ENCODE measurements at places on chromosomes 11 and 22.
A peak's percentile ranks its signal among the peaks of the same experiment; 100 is the strongest.

DNA sequence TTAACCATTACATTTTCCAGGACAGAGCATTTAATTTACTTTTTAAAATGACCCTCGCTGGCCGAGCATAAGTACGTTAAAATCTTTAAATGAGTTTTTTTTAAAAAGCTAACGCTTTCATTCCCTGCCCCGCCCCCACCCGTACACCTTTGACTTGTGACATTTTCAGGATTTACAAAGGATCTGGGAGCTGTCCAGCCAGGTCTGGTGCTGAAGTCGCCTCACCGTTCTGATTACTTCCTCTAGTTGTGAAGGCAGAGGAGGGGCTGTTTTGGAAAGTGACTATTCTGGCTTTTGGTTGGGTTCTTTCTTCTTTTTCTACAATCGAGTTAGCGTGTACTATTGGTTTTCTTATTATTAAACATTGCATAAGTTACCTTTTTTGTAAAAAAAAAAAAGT is 2.9 kb downstream of the C11orf87 start:
- DNase-seq, result no peak

GRCh38 chr11:65131417-65131776 is 2.9 kb downstream of the SYVN1 start:
- DNase-seq, result no peak

GRCh38 chr11:75557666-75558494 is 4.2 kb upstream of the SERPINH1 start:
- no peak for DNase-seq

DNA sequence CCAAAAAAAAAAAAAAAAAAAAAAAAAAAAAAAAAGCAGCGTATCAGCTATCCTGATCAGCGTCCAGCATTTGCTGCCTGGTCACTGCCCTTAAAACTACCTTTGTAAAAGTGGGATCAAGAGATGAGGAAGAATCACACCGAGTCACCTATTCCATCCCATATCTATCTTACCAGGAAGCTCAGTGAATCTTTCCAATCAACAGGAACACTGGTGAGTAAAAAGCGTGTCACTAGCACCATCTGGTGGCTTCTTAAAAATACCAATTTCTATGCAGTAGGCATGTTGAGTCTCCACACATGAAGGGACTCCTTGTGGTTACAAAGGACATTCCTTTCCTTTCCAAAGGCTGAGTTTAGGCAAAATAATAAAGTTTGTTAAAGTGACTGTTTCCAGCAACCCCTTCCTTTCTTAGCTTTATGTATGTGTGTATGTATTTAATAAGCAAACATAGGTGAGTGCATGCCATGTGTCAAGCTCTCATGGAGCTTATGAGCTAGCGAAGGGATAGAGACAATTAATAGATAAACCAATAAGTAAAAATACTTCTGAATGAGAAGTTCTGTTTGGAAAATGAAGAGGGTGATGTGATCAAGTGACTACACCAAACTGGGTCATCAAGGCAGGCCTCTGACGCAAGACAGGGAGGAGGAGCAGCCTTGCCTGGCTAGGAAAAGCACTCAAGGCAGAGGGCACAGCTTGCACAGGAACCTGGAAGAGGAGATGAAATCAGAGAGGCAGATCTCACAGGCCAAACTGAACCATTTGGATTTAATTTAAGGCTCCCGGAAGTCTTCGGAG is 13.9 kb upstream of the TP53AIP1 start:
- DNase-seq, result peak; percentile 45

GRCh38 chr11:111359223-111360149 is 19.6 kb downstream of the POU2AF1 start:
- no peak for DNase-seq

DNA sequence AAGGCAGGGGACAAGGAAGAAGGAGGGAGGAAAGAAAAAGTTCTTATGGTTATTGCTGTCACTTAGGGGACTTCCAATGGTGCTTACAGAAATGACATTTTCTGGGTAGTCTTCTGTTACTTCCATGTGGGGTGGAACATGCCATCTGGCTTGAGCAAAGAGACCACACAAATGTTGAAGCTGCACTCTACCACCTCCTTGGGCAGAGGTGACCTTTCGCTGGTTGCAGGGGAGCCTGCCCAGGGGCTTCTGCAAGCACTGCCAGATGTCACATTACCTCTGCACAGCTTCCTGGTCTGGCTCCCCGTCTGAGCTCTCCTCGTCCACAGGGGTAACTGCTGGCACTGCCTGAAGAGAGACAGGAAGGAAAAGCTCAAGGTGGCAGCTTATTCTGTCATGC is 32.6 kb upstream of the APOA1 start:
- DNase-seq, result no peak

- no peak for DNase-seq
These were observed 41.5 kb downstream of the DHCR7 start for GRCh38 chr11:71406681-71407080.

DNA sequence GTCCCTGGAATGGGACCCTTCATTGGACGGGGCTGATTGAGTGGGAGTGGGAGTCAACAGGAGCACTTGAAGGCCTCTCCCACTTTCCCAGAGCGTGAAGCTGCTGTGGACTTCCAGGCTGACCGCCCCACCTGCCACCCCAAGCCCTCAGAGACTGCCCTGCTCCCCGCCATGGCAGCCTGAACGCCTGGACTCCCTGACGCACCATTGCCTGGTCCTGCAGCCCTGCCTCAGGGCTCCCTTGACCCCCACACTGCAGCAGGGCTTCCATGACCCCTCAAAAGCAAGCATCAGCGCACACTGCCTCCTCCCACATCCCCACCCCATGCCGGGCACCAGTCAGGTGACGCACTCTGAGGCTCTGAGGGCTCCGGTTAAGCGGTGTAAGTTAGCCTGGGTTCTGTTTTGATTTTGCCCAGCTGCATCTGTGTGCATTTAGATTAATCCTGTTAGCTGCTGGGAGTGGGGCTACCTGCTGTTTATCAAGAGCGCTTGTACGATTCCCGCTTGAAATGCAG is 39.4 kb downstream of the TRIM29 start:
- DNase-seq, result no peak

GRCh38 chr11:115787302-115787701 is 283.1 kb upstream of the CADM1 start:
- DNase-seq, result no peak

GRCh38 chr11:125101596-125101995 is 9.8 kb downstream of the TMEM218 start:
- no peak for DNase-seq

- DNase-seq, result no peak
These were observed 1.6 kb downstream of the KCNJ1 start for GRCh38 chr11:128865490-128865889.

DNA sequence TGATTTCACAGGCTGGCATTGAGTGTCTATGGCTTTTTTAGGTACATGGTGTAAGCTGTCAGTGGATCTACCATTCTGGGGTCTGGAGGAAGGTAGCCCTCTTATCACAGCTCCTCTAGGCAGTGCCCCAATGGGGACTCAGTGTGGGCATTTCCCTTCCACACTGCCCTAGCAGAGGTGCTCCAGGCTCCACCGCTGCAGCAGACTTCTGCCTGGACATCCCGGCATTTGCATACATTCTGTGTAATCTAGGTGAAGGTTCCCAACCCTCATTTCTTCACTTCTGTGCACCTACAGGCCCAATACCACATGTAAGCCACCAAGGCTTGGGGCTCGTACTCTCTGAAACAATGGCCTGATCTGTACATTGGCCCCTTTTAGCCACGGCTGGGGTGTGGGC is 78.3 kb downstream of the RNF169 start:
- DNase-seq, result no peak

- DNase-seq, result no peak
These were observed 14.3 kb upstream of the FOLR1 start for GRCh38 chr11:72177656-72178055.

DNA sequence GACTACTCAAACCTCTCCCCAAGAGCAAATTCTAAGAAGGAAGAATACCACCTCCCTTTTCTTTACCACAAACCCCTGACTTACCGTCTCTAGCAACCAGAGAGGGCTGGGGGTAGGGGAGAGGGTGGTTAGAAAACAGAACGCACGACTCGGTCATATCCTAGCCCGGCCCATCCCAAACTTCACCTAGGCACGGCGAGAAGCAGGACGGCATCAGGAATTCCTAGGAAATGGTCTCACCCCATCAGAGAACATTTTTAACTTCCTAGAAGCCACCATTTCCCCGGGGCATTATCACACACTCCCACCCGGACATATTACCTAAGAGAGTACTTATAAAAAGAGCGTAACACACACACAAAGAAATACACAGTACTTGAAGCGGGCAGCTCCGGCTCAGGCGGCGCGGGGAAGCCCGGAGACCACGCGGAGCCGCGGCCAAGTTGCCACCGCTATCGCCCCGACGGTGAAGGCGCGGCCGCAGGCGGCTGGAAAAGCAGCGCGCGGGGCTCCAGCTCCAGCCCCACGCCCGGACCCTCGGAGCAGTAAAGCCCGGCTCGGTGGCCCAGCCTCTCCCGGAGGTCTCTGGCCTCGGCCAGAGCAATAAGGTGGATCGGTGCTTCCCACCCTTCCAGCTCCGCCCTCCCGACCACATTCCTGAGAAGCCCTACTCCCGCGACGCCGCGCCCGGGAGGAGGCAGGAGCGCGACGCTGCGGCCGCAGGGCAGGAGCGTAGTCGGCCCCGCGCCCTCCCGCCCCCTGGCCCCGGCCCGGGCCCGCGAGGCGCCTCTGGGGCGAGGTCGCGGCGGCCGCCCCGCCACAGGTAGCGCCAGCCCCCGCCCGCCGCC is 878 bp downstream of the RRAS2 start:
- no peak for DNase-seq

GRCh38 chr11:4543561-4543960 is 1.4 kb upstream of the OR52M1 start:
- DNase-seq, result no peak

DNA sequence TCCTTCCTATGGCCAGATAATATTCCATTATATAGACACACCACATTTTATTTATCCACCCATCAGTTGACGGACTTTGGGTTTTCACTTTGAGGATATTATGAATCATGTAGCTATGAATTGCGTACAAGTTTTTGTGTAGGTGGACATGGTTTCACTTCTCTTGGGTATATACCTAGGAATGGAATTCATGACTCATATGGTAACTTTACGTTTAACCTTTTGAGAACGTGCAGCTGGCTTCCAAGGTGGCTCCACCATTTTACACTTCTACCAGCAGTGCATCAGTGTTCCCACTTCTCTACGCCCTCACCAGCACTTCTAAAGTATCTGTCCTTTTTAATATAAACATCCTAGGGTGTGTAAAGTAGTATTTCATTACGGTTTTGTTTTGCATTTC is 112.0 kb downstream of the PLEKHA7 start:
- DNase-seq, result peak; percentile 88

- no peak for DNase-seq
These were observed 92.8 kb upstream of the NARS2 start for GRCh38 chr11:78667461-78667860.

DNA sequence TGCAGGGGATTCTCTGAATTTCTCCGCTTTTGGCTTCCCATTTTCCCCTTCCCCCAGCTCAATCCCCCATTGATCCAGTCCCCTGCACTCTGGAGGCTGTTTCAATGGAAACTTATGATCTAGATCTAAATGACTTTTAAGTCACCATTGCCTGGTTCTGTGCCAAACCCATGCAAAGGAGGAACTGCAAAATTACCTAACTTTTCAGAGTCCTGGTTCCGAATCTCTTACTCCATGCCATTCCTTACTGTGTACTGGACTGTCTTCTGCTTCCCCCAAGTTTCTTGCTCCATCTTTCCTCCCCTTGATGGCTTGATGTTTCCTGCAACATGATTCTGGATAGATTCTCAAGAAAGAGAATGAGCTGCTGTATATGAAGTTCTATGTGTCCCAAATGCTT is 327.8 kb downstream of the MIAT start:
- DNase-seq, result no peak

DNA sequence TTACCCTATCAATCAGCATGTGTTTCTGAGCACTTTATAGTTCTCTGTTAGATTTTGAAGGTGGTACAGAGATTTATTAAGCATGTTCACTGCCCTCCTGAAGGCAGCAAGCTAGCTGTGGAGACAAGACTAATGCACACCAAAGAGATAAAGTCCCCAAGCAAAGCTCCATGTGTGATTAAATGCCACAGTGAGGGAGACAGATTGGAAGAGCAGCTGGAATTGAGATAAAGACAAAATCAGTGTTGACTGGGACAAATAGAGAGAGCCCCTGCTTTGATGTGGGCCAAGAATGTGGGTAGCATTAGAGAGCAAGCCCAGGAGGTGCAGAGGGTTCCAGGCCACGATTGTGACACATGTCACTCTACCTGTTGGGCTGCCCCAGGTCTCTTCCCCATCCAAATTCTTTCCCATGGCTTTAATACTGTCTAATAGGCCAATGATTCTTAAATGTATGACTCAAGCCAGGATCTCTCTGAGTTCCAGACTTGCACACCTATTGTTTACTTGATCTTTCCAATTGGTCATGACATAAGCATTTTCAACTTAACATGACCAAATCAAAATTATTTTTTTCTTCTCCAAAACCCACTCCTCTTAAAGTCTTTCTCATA is 60.1 kb upstream of the ZC3H12C start:
- no peak for DNase-seq

DNA sequence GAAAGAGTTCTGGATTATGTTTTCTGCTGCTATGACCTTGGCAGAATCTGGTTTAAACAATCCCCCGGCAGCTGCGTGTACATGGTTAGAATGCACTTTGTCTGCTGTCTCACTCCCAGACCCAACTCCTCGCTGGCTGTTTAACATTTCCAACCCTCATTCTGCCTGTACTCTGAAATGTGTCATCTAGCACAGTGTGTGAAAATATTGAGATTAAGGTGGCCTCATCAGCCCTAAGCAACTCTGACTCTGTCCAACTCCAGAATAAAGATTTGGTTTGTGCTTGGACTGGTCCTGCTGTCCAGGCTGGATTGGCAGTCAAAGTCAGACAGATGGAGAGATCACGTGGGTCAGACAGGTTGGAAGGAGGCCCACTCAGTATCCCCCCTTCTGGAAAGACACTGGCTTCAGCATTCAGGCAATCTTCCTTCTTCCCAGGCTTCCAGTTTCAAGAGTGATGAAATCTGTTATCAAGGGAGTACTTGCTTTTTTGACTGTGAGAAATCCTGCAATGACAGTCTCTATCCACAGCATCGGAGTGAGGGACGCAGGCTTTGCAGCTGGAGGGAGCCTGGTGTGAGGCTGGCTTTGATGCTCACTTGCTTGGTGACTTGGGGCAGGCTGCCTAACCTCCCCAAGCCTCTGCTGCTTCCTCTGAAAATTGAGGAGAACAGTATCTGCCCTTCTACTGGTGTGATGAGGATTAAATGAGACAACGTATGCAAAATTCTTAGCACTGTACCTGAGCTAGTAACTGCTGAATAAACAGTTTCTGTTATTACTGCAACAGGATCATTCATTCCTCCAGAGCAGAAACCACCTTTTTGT is 29.8 kb downstream of the ABTB2 start:
- DNase-seq, result no peak

DNA sequence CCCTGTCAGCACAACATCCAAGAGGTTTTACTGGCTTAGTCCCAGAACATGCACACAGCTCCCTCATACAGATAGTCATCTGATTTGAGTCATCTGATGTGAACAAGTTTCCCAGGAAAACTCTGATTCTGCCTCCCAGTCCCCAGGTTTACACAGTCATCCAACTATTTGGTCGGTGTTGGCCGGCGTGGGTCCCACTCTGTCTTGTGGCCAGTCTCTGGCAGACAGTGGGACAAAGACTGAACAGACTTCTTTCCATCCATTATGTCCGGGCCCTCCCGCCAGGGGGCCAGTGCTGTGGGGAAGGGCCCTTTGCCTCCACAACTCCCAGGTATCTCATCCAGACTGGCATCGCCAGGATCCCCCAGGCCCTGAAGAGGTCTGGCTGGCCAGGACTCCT is 60.0 kb downstream of the BTG4 start:
- DNase-seq, result no peak

- DNase-seq, result no peak
These were observed 3.2 kb upstream of the ETS1 start for GRCh38 chr11:128590587-128590986.
